ENCODE measurements at places on chromosomes 7 and 10.

- DNase-seq, result no peak
These were observed 23.2 kb upstream of the MTPN start for GRCh38 chr7:136000288-136000913.

- no peak for DNase-seq
These were observed 5.8 kb upstream of the STAMBPL1 start for GRCh38 chr10:88874281-88874680.

DNA sequence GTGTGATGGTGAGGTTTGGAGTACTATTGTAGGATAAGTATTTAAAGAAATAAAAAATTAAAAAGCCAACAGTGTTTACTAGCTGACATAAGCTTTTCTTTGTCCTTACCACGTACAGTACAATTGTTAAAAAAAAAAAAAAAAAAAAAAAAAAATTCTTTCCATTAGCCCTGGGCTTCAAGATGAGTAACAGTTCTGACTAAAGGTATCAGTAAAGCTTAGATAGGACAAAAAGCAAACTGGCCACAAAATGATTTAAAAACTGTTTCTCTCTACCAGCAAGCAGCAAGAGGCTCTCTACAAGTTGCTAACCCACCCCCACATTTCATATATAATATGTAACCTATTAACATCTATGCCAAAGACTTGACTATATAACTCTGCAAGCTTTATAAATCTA, 17.5 kb downstream of the HYCC1 start:
- DNase-seq, result peak; percentile 34

DNA sequence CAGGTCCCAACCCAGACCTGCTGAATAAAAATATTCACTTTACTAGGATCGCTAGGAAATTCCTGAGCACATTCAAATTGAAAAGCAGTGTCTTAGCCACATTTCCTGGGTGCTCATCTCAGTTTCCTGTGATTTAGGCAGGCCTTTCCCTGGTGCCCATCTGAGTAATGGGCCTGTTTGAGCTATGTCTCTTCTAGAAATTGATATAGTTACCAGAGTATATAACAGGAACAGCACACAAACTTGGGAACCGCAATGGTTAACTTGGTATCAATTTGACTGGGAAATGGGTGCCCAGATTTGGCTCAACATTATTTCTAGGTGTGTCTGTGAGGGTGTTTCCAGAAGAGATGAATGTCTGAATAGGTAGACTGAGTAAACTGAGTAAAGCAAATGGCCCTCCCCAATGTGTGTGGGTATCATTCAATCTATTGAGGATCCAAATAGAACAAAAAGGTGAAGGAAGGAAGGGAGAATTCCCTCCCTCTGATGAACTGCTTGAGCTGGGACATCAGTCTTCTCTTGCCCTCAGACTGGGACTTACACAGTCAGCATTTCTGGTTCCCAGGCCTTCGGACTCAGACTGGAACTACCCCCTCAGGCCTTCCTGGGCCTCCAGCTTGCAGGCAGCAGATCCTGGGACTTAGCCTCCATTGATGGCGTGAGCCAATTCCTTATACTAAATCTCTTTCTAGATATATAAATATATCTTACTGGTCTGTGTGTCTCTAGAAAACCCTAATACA, 99.1 kb downstream of the CCDC71L start:
- DNase-seq, result no peak

GRCh38 chr10:114685456-114685855, 27.4 kb upstream of the ABLIM1 start:
- no peak for DNase-seq

- DNase-seq, result peak; percentile 85
These were observed 223.0 kb downstream of the AHR start for GRCh38 chr7:17521437-17521836.

- no peak for DNase-seq
These were observed 19.8 kb downstream of the COL1A2 start for GRCh38 chr7:94414481-94414880.

GRCh38 chr7:143003393-143004051, 23.4 kb downstream of the OR9A2 start:
- DNase-seq, result peak; percentile 49

DNA sequence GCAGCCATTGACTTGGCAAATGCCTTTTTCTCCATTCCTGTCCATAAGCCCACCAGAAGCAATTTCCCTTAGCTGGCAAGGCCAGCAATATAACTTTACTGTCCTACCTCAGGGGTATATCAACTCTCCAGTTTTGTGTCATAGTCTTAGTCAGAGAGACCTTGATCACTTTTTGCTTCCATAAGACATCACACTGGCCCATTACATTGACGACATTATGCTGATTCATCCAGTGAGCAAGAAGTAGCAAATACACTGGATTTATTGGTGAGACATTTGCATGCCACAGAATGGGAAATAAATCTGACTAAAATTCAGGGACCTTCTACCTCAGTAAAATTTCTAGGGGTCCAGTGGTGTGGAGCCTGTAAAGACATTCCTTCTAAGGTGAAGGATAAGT, 649.7 kb upstream of the ANKRD30A start:
- no peak for DNase-seq

GRCh38 chr7:7566651-7567611, at the start of gene MIOS:
Gene MIOS, plus strand, starts transcription at chr7:7566884. Its CDS starts 5,592 bp downstream, at chr7:7572476.
- DNase-seq, result peak; percentile 49

GRCh38 chr7:50618281-50618680, 53.1 kb upstream of the DDC start:
- no peak for DNase-seq

DNA sequence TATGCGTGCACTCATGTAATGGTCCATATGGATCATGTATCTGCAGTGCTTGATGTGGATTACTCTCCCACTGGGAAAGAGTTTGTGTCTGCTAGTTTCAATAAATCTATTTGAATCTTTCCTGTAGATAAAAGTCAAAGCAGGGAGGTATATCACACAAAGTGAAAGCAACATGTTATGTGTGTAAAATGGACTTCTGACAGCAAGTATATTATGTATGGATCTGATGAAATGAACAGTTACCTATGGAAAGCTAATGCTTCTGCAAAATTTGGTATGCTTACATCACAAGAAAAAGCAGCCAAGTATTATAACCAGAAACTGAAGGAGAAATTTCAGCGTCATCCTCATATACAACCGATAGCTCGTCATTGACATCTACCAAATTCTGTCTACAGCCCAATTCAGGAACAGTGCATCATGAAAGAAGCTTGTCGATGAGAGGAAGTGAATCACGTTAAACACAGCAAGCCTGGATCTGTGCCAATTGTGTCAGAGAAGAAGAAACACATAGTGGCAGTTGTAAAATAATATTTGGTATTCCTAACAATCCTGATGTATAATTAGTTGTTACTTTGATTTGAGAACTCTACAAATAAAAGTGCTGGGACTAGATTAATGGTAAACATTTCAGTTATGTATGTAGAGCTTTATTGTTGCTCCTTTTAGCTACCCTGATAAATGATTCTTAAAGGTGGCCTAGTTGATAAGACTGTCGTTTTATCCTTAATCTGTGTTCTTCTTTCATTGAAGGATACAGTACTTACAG, 14.2 kb upstream of the SYPL1 start:
- peak; percentile 43 for DNase-seq

GRCh38 chr7:36994456-36995112, 270.3 kb upstream of the AOAH start:
- DNase-seq, result no peak

- DNase-seq, result peak; percentile 29
These were observed 18.0 kb upstream of the NPVF start for GRCh38 chr7:25246306-25246705.

GRCh38 chr7:137325927-137326326, 17.6 kb downstream of the PTN start:
- no peak for DNase-seq

DNA sequence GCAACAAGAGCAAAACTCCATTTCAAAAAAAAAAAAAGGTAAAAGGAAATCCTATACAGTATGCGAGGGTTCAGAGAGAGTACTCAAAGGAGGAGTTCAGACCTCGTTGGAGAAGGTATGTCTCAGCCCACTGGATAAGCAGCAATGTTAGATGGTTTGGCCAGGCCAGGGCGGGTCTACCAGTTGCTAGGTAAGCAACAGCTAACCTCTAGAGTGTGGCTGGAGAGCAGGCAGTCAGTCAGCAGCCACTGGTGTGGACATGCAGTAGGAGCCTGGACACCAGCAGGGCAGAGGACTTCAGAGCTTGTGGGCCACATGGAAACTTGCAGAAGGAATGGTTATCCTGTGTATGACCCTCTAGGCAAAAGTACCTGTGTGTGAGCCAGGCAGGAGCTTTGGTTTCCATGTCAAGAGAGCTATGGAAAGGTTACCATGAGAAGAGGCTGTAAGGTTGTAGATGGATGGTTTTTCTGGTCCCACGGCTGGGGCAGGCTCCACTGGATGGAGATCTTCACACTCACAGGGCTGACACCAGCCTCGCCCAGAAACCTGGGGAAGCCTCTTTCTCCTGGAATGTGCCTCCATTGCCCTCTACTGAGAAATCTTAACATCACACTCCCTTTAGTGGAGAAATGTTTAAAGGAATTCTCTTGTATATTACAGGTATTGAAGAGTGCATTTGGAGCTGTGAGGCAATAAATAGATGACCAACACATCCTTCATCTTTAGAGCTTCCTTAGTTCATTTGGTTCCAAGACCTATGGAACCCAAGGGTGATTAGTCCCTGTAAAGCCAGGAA, 63.6 kb downstream of the CCDC186 start:
- peak; percentile 14 for DNase-seq

DNA sequence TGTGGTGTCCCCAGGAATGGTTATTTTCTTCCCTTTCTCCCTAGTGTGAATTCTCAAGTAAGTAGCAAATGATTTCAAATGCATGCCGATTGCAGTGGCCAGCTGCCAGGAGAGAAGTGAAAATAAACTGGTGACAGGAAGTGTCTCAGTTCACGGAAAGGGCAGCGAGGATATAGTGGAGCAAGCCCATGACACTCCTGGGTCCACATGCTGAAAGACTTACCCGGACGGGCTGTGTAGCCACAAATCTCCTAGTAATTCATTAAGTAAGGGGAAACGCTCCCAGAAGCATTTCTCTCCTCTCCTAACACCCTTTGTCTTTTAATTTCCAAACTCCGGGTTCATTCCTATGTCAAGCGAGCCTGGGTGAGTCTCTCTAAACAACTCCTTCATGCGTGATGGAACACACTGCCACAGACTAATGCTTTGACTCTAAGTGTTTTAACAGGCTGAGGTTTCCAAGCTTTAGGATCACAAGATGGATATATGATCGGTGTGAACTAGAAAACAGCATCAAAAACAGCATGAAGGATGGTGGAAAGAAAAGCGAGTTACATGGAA, 125.6 kb downstream of the CYP26A1 start:
- DNase-seq, result peak; percentile 92
